ENCODE measurements at places on chromosomes 7 and 10.

- no peak for DNase-seq
Observed at GRCh38 chr10:62043421-62044021, 142.0 kb downstream of the ARID5B start.

DNA sequence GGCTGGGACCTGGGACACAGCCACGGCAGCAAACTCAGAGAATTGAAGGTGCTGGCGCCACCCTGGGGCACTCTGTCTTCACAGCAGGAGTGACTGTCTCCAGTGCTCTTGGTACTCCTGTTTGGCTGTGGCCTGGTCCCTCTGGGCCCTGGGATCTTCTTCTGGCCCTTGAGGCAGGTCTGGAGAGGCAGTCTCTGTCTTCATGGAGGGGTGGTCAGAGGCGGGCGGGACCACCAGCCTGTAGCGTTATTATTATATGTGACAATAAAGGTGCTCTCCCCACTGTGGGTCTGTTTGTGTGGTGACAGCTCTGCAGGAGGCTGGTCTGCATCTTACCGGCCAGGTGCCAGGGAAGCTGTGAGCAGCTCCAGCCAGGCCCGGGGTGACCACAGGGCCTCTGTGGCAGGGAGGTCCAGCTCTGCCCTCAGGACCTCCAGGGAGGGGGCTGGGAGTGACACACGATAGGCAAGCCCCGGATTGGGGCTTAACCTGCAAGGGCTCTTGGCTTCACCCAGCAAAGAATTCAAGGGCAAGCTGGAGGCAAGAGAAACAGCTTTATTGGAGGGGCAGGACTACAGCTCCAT is 70.3 kb downstream of the MYL10 start:
- no peak for DNase-seq

- no peak for DNase-seq
Observed at GRCh38 chr10:12350167-12350872, 973 bp downstream of the CAMK1D start.

- DNase-seq = no peak
Observed at GRCh38 chr10:75987616-75988015, 556.2 kb downstream of the LRMDA start.

- DNase-seq = no peak
Observed at GRCh38 chr7:39987641-39988347, 37.7 kb downstream of the CDK13 start.

GRCh38 chr10:75111907-75112679 is 637 bp downstream of the SAMD8 start:
- no peak for DNase-seq

DNA sequence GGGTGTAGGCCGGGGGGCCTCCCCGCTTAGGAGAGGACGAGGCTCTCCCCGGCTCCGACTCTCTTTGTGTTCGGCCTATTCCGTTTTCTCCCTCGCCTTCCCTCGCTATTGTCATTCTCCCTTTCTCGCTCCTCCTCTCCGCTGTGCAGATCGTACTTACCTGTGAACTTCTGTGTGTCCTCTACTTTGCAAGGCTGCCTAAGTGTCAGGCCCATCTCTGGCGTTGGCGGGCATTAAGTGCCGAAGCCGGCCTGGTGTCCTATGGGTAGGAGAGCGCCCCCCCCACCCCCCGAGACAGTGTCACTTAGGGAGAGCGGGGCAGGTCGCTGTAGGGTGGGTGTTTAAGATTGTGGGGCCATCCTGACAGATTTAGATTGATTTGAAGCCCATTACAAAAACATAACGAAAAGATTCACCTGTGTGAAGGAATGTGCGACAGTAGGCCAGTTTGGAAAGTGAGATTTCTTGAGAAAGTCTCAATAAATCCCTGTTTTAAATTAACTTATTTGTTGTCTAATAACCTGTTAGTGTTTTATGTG is 579 bp downstream of the RBM33 start:
- DNase-seq = no peak

DNA sequence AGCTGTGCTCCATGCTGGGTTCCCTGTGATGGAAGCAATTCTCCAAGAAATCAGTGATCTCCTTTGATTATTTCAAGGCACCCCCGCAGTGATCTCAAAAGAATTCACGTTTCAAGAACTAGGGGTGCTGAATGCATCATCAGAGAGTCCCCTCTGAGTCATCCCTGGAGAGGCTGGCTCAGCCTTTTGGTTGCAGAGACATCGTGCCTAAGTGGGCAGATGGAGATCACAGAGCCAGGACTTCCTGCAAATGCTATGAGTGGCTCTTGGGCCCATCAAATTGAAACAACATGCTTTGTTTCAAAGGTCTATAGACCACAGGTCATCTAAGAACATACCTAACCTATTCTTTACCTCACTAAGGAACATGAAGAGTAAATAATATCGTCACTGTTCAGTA is 41.5 kb upstream of the PLEKHA1 start:
- no peak for DNase-seq

DNA sequence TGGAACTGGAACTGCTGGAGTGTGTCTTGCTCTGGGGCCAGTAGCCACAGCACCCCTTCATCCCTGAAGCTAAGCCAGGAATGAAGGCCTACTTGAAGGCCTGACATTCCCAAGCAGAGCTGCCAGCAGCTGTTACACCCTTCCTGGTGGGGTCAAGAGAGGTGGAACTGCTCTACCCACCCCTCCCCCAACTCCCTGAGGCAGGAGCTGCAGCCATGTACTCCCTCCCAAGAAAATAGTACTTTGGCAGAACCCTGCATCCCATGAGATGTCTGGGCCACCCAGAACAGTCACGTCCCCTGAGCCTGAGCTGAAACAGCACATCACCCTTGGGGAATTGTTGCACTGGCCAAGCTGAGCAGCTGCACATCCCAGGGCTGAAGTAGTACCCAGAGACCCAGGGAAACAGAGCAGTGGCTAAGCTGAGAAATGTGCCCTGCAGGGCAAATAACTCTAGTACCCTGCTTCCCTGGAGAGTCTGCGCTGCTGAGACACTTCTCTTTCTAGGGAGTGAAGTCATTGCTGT is 63.4 kb upstream of the PLA2G12B start:
- DNase-seq = no peak

DNA sequence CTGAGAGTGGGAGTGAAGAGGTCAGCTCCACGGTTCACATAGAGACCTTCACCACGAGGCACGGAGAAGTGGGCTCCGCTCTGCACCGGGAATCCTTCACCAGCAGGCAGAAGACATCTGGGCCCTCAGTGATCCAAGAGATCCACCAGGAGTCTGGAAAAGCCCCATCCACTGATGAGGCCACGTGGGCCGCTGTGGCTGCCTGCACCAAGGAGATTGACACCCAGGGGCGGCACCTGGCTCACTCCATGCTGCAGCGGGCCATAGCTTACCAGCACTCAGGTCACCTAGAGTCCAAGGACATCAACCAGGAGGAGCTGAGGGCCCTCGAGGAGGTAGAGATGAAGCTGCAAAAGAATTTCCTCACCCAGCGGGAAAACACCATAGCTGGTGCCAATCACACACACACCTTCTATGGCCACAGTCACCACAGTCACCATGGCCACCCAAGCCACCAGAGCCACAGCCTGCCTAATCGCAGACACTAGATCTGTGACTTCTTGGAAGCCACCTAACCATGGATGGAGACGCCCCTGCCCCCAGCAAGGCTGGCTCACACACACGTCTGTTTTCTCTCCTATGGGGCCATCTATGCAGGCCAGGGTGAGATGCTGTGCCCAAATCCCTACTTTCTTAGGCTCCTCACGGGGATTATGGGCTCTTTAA is 694 bp downstream of the C10orf62 start:
- DNase-seq = no peak

DNA sequence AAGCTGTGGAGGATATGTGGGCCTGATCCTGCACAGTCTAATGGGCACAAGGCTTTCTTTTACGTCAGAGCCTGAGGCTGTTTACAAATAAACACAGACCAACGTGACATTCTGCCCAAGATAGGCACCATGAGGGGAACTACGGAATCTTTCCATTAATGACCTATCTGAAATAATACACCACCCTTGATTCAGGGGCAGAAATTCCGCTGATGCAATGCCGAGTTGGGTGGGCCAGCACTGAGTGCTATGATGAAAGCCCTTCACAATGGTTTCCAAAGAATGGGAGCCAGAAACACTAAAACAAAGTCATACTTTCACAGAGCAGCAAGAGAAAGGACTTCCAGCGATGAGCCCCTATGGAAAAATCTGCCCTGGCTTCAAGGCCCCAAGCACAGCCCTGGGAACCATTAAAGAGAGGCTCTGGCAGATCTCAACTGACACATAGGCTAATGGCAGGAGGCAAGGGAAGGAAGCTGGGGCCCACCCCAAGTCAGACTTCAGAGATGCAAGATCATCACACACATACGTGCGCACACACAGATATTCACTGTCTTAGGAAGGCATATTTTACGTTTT is 72.2 kb upstream of the DLX6 start:
- DNase-seq = no peak

DNA sequence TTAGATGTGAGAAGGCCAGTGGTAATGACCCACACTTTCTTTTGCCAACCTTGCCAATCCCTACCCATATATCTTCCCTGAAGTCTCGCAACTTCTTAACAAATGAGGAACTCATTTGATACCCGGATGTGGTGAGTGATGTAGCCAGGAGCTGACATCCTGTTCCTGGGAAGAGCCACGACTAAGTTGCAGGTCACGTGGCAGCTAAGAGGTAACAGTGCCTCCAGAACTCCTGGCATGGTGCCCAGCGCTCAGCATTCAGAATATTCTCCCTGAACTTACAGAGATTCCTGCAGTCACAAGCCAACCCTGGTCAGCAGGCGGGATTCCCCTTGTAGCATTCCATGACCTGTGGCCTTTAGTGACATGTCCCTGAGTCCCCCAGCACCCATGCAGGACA is 282.5 kb downstream of the GALNT17 start:
- DNase-seq = no peak

DNA sequence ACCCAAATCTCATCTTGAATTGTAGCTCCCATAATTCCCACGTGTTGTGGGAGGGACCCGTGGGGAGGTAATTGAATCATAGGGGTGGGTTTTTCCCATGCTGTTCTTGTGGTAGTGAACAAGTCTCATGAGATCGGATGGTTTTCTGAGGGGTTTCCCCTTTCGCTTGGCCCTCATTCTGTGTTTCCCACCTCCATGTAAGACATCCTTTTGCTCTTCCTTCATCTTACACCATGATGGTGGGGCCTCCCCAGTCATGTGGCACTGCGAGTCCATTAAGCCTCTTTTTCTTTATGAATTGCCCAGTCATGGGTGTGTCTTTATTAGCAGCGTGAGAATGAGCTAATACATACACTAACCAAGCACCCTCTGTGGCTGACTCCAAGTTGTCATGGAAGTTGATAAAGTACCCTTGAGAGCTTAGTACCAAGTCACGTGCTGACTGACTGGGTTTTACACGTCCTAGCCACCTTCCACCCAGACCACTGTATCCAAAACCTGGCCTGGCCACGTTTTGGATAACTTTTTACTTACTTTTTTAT is 614.4 kb downstream of the SDK1 start:
- DNase-seq = no peak

GRCh38 chr10:60784641-60785040 is 6.4 kb downstream of the CDK1 start:
- no peak for DNase-seq

GRCh38 chr7:54663603-54664234 is 95.3 kb downstream of the SEC61G start:
- no peak for DNase-seq

DNA sequence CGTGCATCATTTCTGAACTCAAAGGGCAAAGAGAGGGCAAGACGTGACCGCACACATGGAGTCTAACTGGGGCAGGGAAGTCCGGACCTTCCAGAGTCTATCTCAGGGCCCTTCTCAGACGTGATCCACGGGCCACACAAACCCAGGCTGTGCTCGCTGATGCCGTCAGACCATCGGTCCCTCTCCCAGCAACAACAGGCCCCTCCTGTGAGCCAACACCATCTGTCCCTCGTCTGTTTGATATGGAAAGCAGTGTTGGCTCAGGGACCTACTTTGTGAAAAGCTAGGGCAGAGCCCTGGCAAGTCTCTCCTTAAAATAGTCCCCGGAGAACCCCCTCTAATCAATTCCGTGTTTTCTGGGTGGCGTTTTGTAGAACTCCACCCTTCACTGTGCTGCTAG is 208.8 kb downstream of the TCERG1L start:
- DNase-seq = no peak

DNA sequence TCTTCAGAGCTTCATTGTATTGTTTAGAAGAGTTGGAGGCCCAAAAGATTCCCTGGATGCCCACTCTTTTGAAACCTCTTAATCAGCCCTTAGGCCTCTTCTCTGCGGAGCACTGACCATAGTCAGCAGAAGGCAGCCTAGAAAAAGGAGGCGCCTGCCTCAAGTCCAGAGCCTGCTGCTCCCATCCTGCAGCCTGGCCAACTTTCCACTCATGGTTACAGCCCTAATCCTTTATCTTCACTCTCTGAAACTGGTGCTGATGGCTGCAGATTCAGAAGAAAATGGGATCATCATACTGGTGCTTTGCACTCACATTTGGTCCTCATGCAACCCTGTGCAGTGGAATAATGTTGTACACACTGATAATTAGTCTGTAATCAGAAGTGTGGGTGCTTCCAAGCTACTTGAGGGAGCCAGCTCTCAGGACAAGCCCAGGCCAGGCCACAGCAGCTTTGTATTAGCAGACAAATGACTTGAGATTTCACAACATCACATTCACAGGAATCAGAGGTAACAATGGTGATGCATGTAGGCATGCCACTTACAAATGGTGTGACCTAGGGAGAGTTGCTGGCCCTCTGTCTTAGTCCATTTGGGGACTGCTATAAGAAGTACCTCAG is 272.9 kb downstream of the GALNT17 start:
- no peak for DNase-seq

GRCh38 chr10:73865459-73866442 is 8.6 kb downstream of the CAMK2G start:
- no peak for DNase-seq

Data from NCI-H774 (cell line).